ENCODE measurements at places on chromosomes 5 and 9. TPM values are rescaled to one million over a fixed set of nuclear protein-coding genes. Genes with fewer than 3 reads are reported as not detected.

DNA sequence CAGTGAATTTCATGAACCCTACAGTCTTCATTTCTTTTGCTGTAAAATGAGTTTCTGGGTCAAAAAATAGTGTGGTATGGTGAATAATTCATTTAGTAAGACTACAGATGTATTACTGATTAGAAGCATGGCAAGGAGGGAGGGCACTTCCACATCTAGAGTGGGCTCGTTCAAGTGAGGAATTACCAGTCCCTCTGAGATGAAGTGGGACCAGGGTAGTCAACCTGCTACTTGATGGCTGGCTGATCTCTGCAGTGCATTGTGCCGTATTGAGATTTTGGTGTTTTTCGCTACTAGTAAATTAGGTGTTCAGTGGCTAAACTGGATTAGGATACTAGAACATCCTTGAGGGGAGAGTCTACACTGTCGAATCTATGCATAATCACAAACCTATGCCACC lies 10.8 kb downstream of the CDC37L1 start:
- no peak for DNase-seq

Gene UBTD2
- 5.7 TPM for total RNA-seq

GRCh38 chr5:9932770-9933169 lies 302.6 kb upstream of the TAS2R1 start:
- DNase-seq: no peak

Gene PCDHGB5
- 0.91 TPM for total RNA-seq

Gene SLC6A18
- total RNA-seq: not detected

Measured in activated T-cell treated with anti-CD3 and anti-CD28 coated beads, Interleukin-2, amount 50 U/mL, for 4 hours (primary cell).